ENCODE measurements at places on chromosomes 3 and 15. TPM values are rescaled to one million over a fixed set of nuclear protein-coding genes. Genes with fewer than 3 reads are reported as not detected.

Gene IL5RA
- total RNA-seq = not detected

Gene HTR3E
- not detected for total RNA-seq

Gene ADGRG7
- not detected for total RNA-seq

Gene TGM5
- total RNA-seq = 0.91 TPM

Gene CLDN18
- total RNA-seq = not detected

- peak; percentile 91 for DNase-seq
- H3K27me3 ChIP-seq = no peaks in the 10 kb centered on the region
- peaks cover 94% of the 10 kb centered on the region for H3K4me1 ChIP-seq
- peaks cover 54% of the 10 kb centered on the region for H3K36me3 ChIP-seq
Observed at GRCh38 chr15:101242160-101242998, 9.5 kb downstream of the CHSY1 start.

Gene INKA1
- 0.85 TPM for total RNA-seq

Gene GATM
- 2.7 TPM for total RNA-seq

- H3K4me3 ChIP-seq = no peak overlapping the region
- no peaks in the 10 kb centered on the region for H3K36me3 ChIP-seq
- no peak overlapping the region for H3K27ac ChIP-seq
- no peak for DNase-seq
Observed at GRCh38 chr3:34920806-34921205, 718.5 kb upstream of the ARPP21 start.

Gene ISG20
- 379 TPM for total RNA-seq

GRCh38 chr3:134625462-134625861 lies 25.4 kb downstream of the KY start:
- H3K27ac ChIP-seq = no peak overlapping the region
- peaks cover under 1% of the 10 kb centered on the region for H3K27me3 ChIP-seq
- H3K4me1 ChIP-seq = peaks cover 6% of the 10 kb centered on the region
- no peaks in the 10 kb centered on the region for H3K36me3 ChIP-seq
- DNase-seq = no peak
- H3K4me3 ChIP-seq = no peak overlapping the region

DNA sequence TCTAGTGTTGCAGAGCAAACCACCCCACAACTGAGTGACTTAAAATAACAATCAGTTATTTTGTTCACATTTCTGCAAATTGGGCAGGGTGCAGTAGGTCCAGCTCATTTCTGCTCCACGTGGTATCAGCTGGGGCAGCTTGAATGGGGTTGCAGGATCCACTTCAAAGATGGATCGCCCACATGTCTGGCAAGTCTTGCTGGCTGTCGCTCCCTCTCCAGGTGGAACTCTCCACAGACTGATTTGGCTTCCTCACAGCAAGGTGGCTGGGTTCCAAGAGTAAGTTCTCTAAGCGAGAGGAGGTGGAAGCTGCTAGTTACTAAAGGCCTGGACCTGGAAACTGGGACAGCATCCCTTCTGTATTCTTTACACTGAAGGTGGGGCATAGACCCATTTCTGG lies 213.3 kb downstream of the SLC9A9 start:
- DNase-seq = no peak
- H3K36me3 ChIP-seq = peaks cover 2% of the 10 kb centered on the region
- no peak overlapping the region for H3K4me3 ChIP-seq
- no peaks in the 10 kb centered on the region for H3K4me1 ChIP-seq
- H3K27me3 ChIP-seq = no peaks in the 10 kb centered on the region
